GM03348 (cell line): ENCODE measurements at places on chromosomes 13 and 19.

DNA sequence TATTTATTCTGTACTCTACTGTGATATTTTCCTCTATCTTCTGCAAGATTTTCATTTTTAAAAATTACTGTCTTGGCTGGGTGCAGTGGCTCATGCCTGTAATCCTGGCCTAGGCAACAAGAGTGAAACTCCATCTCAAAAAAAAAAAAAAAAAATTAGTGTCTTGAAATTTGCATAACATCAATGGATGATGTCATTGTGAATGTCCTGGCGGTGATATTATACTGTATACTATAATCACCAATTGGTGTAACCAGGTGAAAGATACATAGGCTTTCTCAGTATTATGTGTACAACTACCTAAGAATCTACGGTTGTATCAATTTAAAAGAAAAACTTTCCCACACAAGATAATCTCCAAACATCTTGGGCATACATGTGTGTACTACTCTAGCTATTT is 15.2 kb downstream of the ZNF331 start:
- no peak for DNase-seq

DNA sequence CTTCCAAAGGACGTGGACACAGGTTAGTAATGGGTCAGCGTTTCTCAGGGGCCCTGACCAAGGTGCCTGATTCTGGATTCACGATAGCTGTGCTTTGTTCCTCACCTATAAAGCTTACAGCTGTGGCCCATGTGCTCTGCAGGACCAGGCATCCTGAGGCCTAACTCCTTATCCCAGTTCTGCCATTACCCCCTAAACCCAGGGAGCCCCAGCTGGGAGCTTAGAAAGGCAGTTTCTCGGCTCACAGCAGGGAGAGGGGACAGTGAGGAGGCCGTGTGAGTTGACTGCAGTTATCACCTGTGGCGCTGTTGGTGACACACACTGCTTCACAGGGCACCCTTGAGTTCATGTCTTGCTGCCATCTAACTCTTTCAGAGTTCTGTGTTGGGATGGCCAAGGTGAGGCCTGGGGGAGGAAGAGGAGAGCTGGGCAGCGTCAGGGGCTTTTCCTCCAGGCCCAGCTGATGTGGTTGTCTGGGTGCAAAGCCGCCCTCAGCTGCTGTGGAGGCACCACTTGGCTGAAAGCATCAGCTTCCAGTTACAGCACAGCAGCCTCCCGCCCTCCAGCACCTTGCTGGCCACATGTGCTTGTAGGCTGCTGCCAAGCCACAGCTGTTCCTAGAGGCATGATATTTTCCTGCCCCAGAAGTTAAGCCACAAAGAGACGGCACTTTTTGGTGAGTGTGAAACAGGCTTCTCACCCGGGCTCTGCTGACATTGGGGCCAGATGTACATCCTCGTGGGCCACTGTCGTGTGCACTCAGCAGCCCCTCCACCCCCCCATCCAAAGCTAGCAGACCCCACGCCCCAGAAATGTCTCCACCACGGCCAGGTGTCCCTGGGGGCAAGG is 99.6 kb upstream of the MCF2L start:
- no peak for DNase-seq

DNA sequence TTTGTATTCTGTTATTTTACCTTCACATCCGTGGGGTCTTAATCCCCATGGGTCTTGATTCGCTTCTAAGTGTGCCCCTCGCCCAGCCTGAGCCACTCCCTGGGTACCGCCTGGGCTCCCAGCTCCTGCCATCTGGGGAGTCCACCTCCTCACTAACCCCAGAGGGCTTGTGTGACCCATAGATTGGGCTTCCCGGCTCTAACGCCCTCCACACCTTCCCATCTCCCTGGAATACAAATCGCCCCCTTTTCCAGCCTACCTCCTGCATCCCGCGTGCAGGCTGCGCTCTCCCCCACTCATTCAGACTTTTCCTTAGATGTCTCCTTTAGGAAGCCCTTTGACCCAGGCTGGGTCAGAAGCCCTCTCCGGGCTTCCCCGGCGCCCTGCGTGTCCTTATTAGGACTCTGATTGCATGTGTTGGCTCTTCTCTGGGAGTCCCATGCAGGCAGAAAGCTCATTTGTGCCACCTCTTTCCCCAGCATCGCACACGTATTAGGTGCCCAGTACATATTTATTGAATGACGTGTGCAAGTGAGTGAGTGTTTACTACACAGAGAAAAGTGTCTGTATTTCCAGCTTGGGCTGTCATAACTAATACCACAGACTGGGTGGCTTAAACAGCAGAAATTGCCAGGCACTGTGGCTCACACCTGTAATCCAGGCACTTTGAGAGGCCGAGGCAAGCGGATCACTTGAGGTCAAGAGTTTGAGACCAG is 757 bp downstream of the CCDC124 start:
- no peak for DNase-seq

DNA sequence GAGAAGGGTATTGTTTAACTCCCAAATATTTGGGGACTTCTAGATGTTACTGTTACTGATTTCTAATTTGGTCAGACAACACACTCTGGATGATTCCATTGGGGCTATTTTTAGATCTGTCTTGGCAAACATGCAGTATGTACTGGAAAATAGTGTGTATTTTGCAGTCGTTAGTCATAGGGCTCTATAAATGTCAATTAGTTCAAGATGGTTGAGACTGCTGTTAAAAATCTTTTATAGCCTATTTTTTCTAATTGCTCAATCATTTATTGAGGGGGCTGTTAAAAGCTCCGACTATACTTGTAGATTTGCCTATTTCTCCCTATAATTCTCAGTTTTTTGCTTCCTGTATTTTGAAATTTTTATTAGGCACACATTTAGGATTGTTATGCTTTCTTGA is 31.4 kb downstream of the PPP5C start:
- DNase-seq = peak; percentile 81

DNA sequence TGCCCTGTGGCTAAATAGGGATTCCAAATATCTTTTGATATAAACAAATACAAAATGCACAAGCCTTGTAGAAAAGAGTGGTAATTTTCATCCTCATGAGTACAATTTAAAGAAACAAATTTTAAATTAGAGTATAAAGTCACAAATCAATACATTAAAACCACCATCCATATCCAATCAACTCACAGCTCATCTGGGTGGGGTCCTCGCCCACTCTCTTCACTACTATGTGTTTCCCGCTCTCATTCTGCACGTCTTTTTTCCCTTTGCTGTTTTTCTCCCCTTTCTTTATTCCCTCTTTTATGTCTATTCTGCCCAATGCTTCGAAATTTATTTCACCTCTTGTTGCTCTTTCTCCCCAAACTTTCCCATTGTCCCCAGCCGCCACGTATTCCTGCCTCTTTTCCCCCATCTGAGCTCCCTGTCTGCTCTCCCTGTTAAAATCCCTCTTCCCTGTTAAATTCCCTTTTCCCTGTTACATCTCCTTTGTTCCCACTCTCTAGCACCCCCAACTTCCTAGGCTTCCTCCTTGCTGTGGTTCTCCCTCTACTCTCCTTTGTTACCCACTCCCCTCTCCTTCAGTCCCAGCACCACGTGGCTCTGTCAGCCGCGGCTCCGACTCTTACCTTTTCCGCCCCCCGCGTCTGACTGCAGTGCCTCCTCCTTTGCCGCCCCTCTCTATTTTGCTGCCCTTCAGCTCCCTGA is 1.3 kb downstream of the ZNF616 start:
- peak; percentile 21 for DNase-seq

DNA sequence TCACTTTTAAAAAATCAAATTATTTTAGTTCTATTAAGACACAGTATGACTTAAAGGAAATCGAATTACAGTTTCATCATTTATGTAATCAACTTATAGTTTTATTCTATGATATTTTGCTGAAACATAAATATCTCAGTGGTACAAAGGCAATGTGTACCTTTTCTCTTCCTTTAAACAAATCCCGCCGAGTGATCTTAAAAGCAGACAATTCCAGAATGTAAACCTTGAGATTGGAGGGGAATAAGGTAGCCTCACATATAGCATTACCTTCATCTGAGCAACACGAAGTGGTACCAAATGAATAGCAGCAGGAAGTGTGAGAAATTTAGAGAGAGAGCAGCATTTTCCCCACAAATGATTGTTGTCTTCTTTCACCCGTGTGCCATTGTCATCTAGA is 842.2 kb upstream of the GPC6 start:
- no peak for DNase-seq

- no peak for DNase-seq
These were observed 5.5 kb downstream of the RASA3 start for GRCh38 chr13:114126789-114127472.

- DNase-seq = no peak
These were observed 61.9 kb upstream of the ATP12A start for GRCh38 chr13:24618011-24618955.

DNA sequence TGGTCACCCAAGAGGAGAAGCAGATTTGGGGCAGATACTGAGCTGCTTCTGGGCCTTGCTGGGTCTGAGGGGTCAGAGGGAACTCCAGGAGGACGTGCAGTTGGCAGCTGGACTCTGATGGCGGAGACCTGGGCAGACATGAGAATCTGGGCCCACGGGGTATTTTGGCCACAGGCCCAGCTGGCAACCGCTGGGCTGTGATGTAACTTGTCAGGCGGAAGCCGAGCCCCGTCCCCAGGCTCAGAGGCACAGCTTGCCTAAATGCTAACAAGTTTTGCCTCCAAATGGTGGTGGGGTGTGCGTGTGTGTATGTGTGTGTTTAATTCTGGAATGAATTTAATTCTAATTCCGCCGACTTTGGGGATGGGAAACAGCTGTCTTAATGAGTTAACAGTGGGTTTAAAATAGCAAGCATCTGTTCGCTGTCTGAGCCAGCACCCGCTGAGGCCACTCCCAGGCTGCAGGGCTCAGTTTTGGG is 11.6 kb downstream of the ZNRF4 start:
- no peak for DNase-seq

- no peak for DNase-seq
These were observed 30.6 kb downstream of the FGF9 start for GRCh38 chr13:21701460-21701859.
